ENCODE measurements at places on chromosomes 6 and 20.

DNA sequence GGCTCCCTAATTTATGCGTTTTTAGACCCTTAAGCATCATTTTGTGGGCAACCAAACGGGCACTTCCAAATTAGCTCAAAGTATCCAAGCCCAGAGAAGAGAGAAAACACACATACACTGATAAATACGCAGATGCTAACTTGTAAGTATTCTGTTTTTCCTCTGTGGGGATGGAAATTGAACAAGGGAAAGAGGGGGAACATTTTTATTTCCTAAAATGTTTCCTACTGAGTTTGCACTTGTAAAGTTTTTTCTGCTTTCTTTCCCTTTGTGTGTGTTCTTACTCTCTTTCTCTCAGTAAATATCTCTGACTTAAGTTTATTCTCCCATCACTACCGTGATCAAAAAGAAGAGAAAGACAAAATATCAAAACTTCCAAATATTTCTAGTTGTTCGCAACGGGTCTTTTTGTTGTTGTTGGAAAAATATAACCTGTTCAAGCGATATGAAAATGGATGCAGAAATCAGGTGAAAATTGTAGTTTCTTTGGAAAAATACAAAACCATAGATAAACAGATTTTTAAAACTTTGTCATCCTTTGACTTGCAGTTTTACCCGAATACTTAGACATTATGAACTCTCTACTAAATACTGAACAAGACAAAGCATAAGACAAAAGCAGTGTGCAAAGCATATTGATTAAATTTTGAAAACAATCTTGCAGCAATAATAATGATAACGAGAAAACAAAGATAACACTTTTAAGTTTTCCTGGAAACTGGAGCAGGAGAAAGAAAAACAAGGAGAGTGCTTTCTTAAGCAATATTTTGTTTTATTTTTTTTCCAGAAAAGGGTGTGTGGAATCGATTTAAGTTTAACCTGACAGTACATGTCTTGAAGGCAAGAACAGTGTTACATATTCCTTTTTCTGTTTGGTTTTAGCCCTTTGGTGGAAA, 1.0 kb upstream of the NKX2-4 start:
- no peak for DNase-seq

DNA sequence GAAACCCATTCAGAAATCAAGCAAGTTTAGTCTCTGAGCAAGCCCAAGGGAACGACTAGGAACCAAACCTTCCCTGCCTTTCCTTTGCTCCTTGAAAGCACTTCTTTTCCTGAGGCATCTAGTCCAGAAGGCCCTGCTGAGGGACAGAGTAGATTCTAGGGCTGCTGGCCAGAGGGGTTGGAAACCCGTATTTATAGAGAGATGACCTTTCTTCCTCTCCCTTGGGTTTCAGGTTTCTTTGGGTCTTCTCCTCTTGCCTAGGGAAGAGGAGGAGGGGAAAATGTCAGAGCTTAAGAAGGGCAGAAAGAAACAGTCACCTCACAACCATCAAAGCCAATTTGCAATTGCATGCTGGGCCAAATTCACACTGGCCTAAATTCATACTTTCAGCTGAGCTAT, 5.8 kb downstream of the APOBEC2 start:
- DNase-seq = no peak

DNA sequence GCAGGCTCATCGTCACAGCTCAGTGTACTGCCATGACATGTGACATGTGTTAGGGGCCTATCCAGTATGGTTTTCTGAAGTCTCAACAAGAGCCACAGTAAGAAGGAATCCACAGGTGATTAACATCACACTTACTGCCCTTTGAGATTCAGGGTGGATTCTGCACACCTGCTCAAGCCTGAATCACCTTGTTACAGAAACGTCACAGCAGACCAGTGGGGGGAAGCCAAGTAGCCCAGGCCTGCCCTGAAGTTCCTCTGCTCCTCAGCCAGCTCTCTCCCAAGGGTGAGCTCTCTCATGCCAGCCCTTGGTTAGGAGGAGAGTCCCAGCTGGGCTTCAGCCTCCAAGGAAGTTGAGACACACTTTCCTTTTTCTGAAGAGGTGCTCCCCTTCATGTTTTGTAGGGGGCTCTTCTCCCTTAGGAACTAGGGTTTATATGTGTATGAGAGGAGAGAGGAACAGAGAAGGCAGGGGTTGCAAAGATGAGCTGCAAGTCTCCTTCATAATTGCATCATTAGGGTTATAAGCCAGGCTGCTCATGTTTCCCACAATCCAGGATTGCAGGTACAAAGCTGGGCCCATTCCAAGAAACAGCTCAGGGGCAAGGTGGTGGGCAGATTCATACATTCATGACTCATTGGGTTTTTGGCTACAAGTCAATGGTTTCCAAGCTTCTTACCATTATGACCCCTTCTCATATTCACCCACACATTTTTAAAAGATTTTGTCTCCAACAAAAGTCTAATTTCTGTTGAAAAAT, 11.6 kb downstream of the GSS start:
- no peak for DNase-seq

- no peak for DNase-seq
Observed at GRCh38 chr6:43877036-43877435, 107.0 kb downstream of the VEGFA start.

DNA sequence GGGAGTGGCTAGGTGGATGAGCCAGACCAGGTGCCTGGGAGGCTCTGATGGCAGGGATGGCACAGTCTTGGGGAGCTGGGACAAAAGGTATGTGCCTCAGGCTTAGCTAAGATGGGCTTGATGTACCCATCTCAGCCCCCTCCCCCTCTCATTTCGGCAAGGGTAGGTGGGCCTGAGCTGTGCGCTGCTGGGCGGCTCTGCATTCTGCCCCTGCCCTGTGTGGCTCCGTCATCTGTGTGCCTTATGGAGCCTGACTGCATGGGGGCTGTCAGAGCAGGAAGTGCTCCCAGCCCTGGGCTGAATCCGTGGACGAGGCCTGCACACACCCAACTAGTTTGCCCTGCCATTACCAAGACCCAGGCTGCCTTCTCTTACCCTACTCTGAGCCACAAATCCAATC, 54.7 kb downstream of the PYGB start:
- DNase-seq = no peak

- DNase-seq = no peak
Observed at GRCh38 chr6:23414051-23414445, 712.0 kb upstream of the NRSN1 start.

GRCh38 chr6:70423189-70424134, 10.2 kb downstream of the FAM135A start:
- no peak for DNase-seq

GRCh38 chr20:51399006-51399890, 143.3 kb downstream of the NFATC2 start:
- no peak for DNase-seq

- DNase-seq = no peak
Observed at GRCh38 chr20:51570739-51571459, 28.4 kb upstream of the NFATC2 start.

Data from omental fat pad (tissue), 4 donors.